MV-4-11 (cell line): ENCODE measurements at places on chromosomes 1 and 21.

DNA sequence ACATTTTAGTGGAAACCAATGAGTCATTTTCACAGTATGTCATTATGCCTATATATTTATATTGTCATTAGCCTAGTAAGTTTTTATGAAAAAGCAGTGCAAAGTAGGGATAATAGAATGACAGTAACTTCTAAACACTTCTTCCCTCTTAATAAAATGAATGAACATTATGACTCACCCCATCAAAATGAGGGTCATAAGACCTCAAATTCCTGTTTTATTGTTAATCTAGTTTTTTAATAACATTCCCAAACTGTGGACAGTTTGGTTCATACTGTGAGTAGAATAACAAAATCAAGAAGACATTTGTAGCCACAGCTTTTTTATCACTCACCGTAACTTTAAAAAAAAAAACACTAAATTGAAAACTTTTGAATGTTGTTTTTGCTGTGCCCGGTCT is 160.5 kb downstream of the LRRC40 start:
- no peak for DNase-seq

- no peak for DNase-seq
These were observed 272.6 kb upstream of the FMN2 start for GRCh38 chr1:239819096-239819495.

- DNase-seq = no peak
These were observed 5.0 kb downstream of the CHRNB2 start for GRCh38 chr1:154572468-154573167.

DNA sequence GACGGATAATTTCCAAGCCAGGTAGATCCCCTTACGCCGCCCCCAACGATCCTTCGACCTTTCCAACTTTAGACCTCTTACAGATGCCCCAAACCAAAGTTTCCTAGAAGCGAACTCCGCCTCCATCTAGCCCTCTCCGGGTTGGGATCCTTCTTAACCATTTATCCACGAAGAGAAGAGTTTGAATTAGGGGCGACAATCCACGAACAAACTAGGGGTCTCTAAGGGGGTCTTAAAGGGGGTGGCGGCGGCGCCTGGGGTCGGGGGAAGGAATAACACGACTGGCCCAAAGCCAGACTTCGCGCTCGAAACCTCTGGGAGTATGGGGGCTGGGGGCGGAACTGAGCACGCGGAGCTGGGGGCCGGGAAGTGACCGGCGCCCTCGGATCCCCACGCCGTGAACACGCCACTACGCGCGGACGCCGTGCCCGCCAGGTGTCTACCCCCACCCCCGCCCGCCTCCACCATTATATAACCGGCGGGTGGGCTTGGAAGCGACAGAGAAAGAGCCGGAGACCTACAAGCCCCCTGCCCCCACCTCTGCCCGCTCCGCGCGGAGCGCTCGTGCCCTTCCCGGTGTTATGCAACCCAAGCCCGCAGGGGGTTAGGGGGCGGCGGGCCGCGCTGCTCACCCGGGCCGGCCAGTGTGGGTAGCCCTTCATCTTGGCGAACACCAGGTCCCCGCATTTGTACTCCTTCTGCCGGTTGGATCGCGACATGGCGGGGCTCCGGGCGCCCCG is 594 bp downstream of the HDGF start:
- no peak for DNase-seq

- DNase-seq = no peak
These were observed 191.4 kb downstream of the KCNK2 start for GRCh38 chr1:215273838-215274516.

DNA sequence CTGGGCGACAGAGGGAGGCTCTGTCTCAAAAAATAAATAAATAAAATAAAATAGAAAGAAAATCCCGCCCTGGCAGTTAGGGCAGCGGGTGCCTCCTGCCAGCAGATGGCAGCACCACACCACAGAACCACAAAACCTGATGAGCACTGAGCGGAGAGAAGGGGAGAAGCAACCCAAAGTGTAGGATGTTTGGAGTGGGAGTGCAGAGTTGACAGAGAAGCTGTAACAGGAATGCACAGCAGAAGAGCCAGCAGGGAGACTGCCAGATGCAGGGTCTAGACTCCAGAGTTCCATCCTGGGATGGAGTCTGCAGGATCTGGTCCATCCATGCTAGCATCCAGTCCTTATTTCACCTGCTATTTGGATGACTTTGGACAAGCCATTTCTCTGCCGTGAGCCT is 29.7 kb upstream of the KIRREL1 start:
- peak; percentile 18 for DNase-seq

- no peak for DNase-seq
These were observed 229.5 kb downstream of the TOMM20 start for GRCh38 chr1:234899041-234899729.

GRCh38 chr21:33302055-33302454 is 22.7 kb upstream of the IFNAR1 start:
- no peak for DNase-seq

DNA sequence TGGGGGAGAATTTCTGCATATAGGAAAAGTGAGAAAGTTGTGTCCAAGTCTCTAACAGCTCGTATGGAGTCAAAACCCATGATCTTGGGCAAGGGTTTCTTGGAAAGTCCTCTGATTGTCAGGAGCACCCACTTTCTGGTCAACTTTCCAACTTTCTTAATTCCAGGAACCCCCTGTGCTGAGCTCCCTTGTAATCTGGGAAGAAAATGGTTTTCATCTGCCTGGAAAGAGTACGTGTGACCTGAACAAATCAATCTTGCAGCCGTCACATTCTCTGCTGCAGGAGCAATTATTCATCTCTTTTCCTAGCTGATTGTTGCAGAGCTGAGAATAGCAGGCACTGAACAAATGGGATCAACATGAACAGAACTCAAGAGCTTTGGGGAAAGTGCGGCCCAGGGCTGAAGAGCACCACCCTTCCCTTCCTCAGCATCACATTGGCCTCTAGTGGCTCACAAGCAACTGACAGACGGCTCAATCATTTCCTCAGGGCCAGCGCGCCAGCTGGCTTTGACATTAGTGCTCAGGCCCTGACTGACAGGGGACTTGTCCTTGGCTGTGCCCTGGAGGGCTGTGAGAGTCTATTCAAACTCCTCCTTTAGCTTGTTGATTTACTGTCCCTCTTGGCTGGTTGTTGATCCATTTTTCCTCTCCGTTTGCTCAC is 295.2 kb downstream of the HLX start:
- DNase-seq = no peak

- no peak for DNase-seq
These were observed 339.4 kb upstream of the ESRRG start for GRCh38 chr1:217062586-217062985.

GRCh38 chr21:45078877-45079281 is 4.5 kb downstream of the ADARB1 start:
- peak; percentile 94 for DNase-seq

DNA sequence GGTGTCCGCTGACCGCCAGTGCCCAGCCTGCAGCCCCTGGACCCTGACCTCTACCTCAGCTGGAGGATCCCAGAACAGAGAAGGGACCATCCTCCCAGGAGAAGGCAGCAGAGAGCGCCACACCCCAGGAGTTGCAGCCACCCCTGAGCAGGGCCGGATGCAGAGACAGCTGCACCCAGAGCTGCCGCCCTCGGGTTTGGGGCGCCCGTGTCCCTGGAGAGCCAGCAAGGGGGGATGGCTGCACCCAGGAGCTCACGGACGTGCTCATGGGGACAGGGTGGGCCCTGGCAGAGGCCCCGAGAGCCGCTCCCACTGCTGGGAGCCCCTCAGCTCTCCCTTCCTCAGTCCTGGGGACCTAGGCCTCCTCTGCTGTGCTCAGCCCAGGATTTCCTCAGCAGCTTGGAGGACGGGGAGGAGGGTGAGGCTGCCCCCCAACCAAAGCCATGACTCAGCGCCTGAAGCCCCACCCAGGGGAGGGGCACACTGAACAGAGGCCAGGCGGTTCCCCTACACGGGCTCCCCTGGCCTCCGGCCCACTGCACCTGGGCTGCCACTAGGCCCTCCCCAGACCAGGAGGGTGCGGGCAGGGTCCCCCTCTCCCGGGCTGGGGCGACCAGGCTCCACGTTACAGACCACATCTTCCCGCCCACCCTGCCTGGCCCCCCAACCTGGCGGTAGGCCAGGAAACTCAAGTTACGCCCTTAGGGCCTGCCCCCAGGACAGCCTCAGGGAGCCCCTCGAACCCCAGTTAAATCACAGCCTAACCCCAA is 2.2 kb downstream of the ACAP3 start:
- DNase-seq = peak; percentile 60

- DNase-seq = no peak
These were observed 104.8 kb downstream of the GDAP2 start for GRCh38 chr1:117824616-117825015.

- no peak for DNase-seq
These were observed 258.7 kb downstream of the CAMTA1 start for GRCh38 chr1:7043719-7044535.

- peak; percentile 55 for DNase-seq
These were observed 6.2 kb upstream of the ANKRD35 start for GRCh38 chr1:145891587-145892485.

- peak; percentile 48 for DNase-seq
These were observed 66.7 kb upstream of the F3 start for GRCh38 chr1:94608142-94608851.

DNA sequence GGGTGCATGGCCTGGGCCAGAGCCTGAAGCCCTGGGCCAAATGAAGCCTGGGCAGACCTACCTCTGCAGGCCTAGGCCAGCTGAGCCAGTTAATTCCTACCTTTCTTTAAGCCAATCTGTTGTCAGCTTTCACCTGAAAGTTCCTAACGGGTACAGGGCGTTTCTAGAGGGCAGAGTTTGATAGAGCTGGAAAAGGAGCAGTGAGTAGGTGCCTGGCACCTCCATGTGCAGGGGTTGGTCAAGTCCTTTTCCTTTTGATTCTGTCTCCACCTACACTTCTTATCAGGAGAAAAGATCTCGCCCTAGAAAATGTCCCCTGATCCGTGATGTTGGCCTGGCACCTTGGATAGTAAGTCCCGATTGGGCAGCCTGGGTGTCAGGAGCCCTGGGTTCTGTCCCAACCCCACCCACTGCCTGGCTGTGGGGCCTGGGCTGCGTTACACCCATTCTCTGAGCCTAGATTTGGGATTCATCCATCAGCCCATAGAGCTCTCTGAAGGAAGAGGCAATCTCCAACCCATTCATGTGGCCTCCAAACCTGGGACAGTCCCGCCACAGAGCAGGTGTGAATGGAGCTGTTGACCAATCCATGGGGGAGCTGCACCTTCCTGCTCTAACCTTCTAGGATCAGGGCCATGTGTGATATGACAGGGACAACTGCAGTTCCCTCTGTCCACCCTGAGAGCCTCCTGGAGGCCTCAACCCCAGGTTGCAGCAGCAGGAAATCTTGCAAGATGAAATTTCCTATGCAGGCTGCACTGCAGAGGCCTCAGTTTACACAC is 304.3 kb downstream of the MATN1 start:
- DNase-seq = no peak
